Gastroesophageal sphincter (tissue), 4 donors: ENCODE measurements at places on chromosomes 2 and 18.
A peak's percentile ranks its signal among the peaks of the same experiment; 100 is the strongest.

DNA sequence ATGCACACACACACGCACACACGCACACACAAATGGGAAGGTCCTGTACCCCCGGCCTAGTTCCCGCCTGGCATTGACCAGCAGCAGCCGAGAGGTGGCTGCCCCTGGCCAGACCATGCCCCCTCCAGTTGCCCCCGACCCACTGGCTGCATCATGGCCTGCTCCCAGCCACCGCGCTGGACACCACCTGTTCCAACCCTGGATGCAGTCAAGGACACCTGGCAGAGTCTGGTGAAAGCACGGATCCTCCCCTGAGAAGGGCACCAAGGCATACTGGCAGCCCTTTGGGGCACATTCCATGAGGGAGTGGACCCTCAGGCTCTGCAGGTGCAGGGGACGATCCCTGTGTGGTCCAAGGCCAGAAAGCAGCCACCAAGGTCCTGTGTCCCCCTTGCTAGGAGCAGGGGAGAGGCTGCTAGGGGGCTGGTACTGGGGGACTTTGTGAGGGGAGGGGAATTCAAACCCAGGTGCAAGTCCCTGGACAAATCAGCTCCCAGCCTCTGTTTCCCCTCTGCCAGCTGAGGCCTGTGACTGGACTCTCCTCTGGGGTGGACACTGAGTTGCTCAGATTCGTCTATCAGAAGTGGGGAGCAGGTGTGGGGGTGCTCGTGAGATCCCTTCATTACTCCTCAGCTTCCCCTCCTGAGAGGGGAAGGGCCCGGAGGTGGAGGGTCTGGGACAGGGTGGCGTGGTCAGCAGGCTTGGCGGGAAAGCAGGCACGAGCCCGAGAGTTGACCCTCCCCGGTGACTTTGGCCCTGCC is 3.5 kb downstream of the ESPNL start:
- ATAC-seq: no peak

GRCh38 chr2:144546933-144547332 is 27.0 kb upstream of the ZEB2 start:
- ATAC-seq: no peak

DNA sequence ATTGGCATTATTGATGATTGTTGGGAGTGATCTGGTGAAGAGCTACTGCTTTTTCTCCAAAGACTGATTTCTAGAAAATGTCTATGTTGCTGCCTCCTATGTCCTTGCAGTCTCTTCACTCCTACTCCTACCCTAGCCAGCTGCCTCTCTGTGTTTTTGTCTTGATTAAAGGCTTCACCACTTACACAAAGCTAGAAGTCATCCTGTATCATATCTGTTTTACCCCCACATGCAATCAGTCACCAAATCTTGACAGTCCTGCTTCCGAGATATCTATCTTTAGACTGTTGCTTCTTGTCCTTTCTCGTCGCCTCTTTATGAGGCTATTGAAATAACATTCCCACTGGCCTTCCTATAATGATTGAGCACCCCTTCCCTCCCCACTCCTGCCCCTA is 84.5 kb upstream of the ITGA4 start:
- ATAC-seq: no peak

DNA sequence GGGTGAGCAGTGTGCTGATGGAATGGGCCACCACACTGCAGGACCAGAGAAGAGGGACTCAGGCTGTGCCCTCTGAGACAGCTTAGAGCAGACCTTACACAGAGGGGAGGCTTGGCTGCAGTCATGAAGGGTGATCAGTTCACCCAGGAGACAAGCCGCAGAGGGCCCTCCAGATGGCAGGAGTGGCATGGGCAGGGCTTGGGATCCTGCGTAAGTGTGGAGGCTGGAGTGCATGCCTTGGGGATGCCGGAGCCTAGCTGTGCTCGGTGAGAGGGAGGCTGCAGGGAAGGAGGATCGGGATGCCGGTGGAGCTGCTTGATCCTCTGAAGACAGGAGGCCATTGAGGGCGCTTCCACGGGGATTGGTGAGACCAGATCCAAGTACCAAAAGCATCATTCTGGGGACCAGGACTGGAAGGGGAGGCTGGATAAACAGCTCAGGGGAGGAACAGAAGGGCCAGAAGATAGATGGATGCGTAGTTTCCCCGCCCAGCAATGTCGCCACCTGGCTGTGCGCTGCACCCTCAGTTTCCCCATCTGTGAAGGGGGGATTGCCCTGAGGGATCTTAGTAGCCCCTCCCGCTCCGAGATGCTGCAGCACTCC is 163.4 kb downstream of the INHBB start:
- peak; percentile 37 for ATAC-seq

GRCh38 chr2:117058366-117058765 is 756.1 kb upstream of the DDX18 start:
- ATAC-seq: no peak

DNA sequence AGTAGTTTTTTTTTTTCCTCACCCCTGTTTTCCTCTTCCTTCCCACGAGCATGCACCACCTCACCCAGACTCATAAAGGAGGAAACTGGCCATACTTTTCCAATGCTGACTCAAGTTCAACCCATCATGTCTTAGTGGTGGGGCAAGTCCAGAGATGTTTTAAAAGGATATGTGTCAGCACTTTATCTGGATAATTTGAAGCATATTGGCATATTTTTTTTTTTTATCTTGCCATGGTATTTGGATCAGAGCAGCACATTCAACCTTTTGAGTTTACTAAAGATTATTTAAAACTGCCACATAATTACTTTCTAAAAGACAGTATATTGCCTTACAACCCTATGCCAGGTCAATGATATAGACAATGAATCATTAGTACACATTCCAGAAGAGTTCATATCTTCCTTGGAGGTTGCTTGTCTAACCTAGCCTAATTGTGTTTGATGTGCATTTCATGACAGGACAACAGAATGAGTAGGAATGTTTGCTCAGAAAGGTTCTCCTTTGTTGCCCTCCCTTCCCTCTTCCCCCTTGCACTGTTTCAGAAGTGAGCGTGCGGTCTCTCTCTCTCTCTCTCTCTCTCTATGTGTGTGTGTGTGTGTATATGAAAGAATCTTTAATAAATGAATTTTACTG is 950.7 kb upstream of the FAM98A start:
- no peak for ATAC-seq

GRCh38 chr2:241560883-241561474 is 2.4 kb downstream of the BOK start:
- ATAC-seq: no peak

DNA sequence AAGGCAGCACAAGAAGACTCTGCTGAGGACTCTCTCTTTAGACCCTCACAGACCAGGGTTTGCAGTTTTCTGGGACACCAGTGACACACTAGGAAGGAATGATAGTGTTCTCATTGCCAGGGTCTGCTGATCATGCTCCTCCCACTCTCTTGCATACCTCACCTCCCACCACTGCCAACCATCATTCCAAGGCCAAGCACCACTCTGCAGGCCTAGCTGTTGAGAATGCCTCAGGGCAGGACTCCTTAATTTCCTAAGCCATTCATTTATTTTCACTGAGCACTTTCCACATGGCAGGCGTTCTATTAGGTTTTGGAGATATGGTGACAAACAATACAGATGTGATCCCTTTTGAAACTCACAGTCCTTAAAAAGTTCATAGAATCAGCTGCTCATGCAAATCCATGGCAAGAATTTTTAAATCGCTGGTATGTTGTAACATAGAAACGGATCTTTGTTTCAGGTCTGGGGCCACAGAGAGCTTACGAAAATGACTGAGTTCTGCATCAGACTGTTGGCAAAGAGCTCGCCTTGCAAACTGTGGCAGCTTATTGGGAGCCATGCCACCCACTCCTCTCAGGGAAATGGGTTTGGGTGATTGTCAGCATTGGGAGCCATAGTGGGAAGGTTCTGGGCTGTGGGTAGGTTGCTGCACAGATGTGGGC is 78.5 kb downstream of the XDH start:
- ATAC-seq: no peak

DNA sequence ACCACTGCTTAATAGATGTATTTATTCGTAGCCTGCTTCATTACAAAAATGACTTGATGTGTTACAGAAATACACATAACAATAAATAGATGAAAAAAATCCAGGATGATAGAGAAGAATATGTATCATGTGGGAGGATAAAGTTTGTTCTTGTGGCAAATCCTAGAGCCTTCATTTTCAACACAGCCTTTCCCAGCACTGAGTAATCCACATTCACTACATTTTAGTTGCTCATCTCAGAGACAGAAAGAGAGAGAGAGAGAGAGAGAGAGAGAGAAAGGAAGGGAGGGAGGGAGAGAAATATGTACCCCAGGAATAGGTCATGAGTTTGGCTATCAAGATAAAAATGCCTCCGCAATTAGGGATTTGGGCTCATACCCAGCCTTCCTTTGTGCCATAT is 144.3 kb downstream of the RBMS1 start:
- no peak for ATAC-seq

- ATAC-seq: no peak
These were observed 501 bp downstream of the RETREG2 start for GRCh38 chr2:219178377-219179175.

DNA sequence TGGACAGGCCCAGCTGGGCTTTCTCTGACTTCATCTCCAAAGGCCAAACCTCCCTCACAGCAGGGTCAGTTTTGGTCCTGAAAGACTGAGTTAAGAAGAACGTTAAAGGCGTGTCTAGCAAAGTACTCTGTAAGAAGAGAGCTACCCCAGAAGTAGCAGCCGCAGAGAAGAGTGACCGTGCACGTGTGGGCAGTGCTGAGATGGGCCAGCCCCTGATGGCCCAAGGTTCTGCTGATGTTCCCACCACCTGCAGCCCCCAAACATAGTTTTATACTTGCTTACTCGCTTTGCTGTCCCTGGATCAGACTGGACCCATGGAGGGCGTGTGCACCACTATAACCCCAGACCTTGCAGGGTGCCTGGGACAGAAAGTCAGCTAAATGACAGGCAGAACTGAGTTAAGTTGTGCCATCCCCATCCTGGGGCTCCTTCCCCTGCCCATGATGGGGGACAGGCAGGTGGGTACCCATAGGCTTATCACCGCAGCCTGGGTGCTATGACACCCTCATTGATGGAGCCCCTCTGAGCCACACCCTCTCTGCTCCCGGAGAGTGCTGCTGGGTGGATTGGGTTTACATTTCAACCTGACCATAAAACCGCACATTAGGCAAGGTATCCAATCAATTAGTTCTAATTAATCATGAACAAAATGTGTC is 367.3 kb upstream of the HS6ST1 start:
- no peak for ATAC-seq

- ATAC-seq: peak; percentile 49
These were observed 173.5 kb upstream of the FN1 start for GRCh38 chr2:215609089-215610032.

DNA sequence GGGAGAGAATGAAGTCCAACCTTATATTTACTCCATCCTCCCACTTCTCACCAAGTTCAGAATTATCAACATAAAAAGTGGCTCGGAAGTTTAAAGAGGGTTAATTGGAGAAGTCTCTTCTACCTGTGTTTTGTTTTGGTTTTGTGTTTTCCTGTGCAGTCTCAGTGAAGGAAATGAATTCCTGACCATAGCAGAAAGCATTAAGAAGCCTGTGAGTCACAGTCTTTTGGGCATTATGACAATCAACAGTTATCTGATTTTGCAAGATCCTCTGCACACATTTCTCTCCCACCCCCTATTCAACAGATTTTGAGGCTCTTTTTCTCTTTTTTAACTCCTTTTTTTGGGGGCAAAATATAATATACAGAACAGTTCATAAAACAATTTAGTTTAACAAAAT is 8.6 kb upstream of the RPL37A start:
- no peak for ATAC-seq

DNA sequence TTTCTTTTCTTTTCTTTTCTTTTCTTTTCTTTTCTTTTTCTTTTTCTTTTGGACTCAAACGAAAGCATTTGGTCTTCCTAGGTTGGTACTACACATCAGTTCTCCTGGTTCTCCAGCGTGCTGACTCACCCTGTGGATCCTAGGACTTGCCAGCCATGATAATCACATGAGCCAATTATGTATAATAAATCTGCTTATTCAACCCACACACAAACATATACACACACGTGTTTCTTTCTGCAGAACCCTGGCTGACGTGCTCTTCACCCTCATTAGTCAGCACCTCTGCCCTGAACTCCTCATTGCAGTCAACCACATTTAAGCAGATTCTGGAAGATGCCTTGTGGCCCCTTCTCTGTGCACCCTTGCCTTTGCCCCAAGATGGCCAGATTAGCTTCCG is 162.4 kb upstream of the MYT1L start:
- ATAC-seq: no peak

- ATAC-seq: no peak
These were observed 12.9 kb upstream of the ZNF516 start for GRCh38 chr18:76507830-76508385.

DNA sequence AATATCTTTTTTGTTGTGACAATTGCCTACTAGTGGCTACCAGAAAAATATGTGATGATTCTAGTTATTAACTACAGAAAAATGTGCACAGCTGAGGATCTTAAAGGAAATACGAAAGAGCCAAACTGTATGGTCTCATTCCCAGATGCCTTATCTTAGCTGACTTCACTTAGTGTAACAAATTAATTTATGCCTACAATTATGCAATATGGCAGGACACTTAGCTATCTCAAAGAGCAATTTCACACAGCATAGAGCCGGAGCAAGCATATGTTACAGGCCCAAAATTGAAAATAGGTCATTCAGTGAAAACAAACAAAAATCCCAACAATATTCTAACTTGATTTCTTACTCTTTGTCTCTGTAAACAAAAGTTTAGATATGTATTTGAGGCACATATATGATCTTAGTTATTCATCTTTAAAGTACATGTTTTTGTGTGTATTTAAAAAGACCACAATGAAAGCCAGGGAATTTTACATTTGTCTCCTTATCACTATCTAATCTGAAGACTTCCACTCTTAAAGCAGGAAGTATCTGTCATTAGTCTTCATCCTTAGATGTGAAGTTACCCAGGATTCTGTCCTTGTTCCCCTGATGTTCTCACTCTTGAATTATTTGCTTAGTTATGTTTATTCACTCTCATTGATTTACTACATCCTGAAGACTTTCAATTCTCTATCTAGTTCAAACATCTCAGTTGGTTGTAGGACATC is 1579.0 kb upstream of the NXPH2 start:
- ATAC-seq: no peak

- ATAC-seq: no peak
These were observed 55.3 kb upstream of the SERPINE2 start for GRCh38 chr2:224094413-224094812.

DNA sequence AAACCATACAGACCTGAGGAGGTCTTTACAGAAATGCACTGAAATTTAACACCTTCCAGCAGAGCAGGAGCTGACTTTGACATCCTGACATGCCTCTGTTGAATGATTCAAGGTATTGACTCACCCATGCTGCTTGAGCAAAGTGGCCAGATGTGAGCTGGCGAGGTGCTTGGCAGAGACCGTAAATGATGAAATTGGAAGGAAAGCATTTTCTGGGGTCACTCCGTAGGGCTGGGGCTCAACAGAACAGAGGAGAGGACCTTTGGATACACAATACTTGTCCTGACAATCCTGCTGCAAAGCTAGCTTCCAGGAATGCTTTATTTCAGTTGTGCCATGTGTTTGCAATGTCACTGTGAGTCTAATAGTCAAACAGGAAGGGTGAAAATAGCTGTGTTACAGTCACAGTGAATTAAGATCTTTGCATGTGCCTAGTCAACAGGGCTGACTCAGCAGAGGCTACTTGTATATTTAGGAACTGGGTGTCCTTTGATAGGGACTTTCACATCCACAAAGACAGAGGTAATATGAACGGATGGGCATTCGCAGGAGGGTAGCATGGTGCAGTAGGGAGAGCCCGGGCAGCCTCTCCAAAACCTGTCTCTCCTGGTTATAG is 31.6 kb upstream of the NCK2 start:
- ATAC-seq: no peak
